Colonic mucosa (tissue), 4 donors: ENCODE measurements at places on chromosomes 2 and 18.

DNA sequence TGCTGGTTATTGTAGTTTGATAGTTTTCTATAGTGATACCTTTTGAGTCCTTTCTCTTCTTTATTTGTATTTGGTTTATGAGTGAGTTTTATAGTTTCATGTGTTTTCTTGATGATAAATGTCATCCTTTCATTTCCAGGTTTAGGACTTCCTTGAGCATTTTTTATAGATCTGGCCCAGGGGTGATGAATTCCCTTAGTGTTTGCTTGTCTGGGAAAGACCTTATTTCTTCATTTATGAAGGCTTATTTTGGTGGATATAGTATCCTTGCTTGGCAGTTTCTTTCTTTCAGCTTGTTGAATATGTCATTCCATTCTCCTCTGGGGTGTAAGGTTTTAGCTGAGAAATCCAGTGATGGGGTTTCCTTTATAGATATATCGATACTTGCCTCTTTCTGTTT, 53.9 kb downstream of the OTX1 start:
- H3K36me3 ChIP-seq, result no peaks in the 10 kb centered on the region
- no peaks in the 10 kb centered on the region for H3K4me1 ChIP-seq
- H3K27ac ChIP-seq, result no peak overlapping the region
- no peak for DNase-seq
- no peak overlapping the region for H3K4me3 ChIP-seq
- H3K27me3 ChIP-seq, result no peaks in the 10 kb centered on the region

DNA sequence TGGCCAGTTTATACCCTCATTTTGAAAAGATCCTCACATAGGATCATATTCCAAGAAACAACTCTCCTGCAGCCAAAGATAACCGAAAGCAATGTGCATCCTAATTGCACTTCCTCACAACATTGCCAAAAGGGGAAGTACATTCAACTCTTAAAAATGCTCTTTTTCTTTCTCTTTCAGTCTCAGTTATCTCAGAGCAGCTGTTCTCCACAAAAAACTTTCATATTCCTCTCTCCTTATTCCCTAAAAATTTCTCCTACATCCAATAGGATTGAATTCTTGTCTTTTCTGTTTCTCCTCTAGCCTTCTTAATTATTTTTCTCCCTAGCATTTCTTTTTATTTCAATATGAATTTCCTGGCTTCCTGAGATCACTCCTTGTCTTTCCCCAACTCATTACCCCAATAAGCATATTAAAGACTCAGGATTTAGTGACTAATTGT, 7.4 kb upstream of the VRK2 start:
- no peaks in the 10 kb centered on the region for H3K4me1 ChIP-seq
- no peaks in the 10 kb centered on the region for H3K27me3 ChIP-seq
- no peak overlapping the region for H3K4me3 ChIP-seq
- H3K27ac ChIP-seq, result no peak overlapping the region

GRCh38 chr18:47730795-47731194, 199.7 kb downstream of the SMAD2 start:
- DNase-seq, result no peak
- no peaks in the 10 kb centered on the region for H3K4me1 ChIP-seq
- no peaks in the 10 kb centered on the region for H3K36me3 ChIP-seq
- H3K4me3 ChIP-seq, result no peak overlapping the region
- H3K27ac ChIP-seq, result no peak overlapping the region

DNA sequence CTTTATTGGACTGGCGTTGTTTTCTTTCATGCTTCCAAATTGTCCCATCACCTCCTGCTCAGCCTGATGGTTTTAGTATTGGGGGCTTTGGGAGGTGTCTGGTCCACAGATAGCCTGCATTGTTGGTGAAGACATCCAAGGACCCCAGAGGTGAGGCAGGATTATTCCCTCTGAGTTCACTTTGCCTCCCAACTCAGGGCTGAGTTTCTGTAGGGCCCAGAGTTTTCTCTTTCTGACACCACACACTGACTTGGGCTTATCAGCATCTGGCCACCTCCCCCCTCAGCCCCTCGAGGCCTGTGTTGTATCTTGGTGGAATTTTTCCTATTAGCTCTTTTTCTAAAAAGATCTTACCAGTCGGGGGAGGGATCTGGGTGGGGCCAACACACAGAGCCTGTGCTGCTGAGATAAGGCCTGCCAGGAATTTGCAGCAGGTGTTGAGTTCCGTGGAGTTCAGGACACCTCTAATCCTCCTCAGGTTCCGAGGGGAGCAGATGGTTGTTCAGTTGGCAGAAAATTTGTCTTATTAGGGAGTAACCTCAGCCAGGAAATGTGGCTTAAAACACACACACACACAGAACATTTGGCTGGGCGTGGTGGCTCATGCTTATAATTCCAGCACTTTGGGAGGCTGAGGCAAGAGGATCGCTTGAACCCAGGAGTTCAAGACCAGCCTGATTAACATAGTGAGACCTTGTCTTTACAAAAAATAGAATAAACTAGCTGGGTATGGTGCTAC, 7.3 kb downstream of the EMILIN2 start:
- no peak for DNase-seq
- no peaks in the 10 kb centered on the region for H3K36me3 ChIP-seq
- H3K27me3 ChIP-seq, result no peaks in the 10 kb centered on the region
- H3K27ac ChIP-seq, result no peak overlapping the region
- H3K4me1 ChIP-seq, result no peaks in the 10 kb centered on the region
- no peak overlapping the region for H3K4me3 ChIP-seq

- H3K4me1 ChIP-seq, result no peaks in the 10 kb centered on the region
- H3K27me3 ChIP-seq, result no peaks in the 10 kb centered on the region
- no peak overlapping the region for H3K4me3 ChIP-seq
- H3K36me3 ChIP-seq, result no peaks in the 10 kb centered on the region
- no peak overlapping the region for H3K27ac ChIP-seq
Observed at GRCh38 chr2:204791230-204791629, 246.0 kb downstream of the PARD3B start.

- H3K27ac ChIP-seq, result no peak overlapping the region
- no peaks in the 10 kb centered on the region for H3K27me3 ChIP-seq
- no peaks in the 10 kb centered on the region for H3K36me3 ChIP-seq
- no peak overlapping the region for H3K4me3 ChIP-seq
- DNase-seq, result no peak
Observed at GRCh38 chr2:17309181-17309580, 209.1 kb downstream of the RAD51AP2 start.

GRCh38 chr2:11097854-11098387, 57.3 kb upstream of the SLC66A3 start:
- H3K27ac ChIP-seq, result no peak overlapping the region
- no peak for DNase-seq
- no peaks in the 10 kb centered on the region for H3K4me1 ChIP-seq
- H3K36me3 ChIP-seq, result no peaks in the 10 kb centered on the region

DNA sequence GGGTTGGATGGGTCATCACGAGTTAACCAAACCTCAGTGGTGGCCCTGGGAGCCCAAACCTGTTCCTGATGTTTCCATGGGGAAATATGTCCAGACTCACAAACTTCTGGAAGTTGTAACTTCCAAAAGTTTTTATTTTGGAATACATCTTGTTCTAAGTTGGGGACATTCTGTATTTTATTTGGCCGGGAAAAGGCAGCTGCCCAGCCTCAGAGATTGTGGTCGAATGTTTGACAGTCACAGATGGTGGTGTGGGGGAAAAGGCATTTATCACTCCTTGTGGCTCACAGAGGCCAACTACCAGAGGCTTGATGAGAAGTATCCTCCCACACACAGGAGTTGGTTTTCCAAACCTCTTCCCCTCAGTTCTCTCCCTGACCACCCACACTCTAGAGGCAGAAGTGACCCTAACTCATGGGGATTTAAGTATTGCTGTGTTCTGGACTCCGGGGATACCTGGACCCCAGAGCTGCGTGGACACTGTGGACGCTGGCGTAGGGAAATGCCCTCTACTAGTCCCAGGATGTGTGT, 124.7 kb upstream of the PPP1CB start:
- H3K27ac ChIP-seq, result no peak overlapping the region
- DNase-seq, result no peak
- H3K4me1 ChIP-seq, result peaks cover 15% of the 10 kb centered on the region
- H3K27me3 ChIP-seq, result no peaks in the 10 kb centered on the region

DNA sequence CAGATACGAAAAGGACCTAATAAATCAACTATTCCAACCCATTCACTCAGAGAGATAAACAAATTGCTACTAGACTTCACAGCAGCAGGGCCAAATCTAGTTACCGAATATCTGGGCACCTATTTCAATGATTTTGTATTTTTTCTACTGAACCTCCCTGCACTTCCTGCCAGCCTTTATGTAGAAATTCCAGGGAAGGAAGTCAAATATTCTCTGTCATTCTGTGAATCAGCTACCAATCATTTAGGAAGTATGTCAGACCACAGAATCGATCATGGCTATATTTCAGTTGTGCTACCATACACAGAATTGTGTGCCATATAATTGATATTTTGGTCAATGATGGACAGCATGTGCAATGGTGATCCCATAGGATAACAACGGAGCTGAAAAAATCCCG, 109.6 kb upstream of the SPOPL start:
- H3K4me3 ChIP-seq, result no peak overlapping the region
- no peak for DNase-seq
- H3K27me3 ChIP-seq, result no peaks in the 10 kb centered on the region
- H3K4me1 ChIP-seq, result no peaks in the 10 kb centered on the region
- no peaks in the 10 kb centered on the region for H3K36me3 ChIP-seq
- H3K27ac ChIP-seq, result no peak overlapping the region

GRCh38 chr2:100560216-100560830, 2.5 kb upstream of the PDCL3 start:
- H3K4me3 ChIP-seq, result no peak overlapping the region
- H3K27me3 ChIP-seq, result no peaks in the 10 kb centered on the region
- no peaks in the 10 kb centered on the region for H3K4me1 ChIP-seq
- DNase-seq, result no peak

GRCh38 chr2:11129598-11130449, 25.4 kb upstream of the SLC66A3 start:
- H3K4me3 ChIP-seq, result peak overlapping the region; percentile 20
- peaks cover 10% of the 10 kb centered on the region for H3K4me1 ChIP-seq
- DNase-seq, result peak; percentile 90
- no peaks in the 10 kb centered on the region for H3K27me3 ChIP-seq

DNA sequence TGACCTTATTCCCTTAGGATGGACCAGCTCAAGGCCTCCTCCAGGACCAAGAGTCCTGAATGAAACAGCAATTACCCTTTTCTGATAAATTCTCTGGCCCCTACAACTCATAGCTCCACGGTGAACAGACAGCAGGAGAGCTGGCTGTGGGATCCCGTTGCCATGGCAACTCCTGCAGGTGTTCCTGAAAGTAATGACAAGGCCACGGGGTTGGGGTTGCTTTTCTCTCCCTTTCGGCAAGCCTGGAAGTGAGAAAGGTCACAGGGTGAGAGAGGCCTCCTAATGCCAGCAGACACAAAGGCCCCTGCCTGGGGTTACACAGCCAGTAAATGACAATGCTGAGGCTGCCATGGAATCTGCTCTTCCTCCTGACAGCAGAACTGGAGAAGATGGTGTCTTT, 403.0 kb downstream of the NBAS start:
- DNase-seq, result no peak
- H3K4me1 ChIP-seq, result no peaks in the 10 kb centered on the region

GRCh38 chr2:156037482-156037881, 295.0 kb downstream of the NR4A2 start:
- no peak for DNase-seq
- no peaks in the 10 kb centered on the region for H3K36me3 ChIP-seq
- H3K27me3 ChIP-seq, result no peaks in the 10 kb centered on the region
- no peak overlapping the region for H3K27ac ChIP-seq
- H3K4me1 ChIP-seq, result no peaks in the 10 kb centered on the region
- H3K4me3 ChIP-seq, result no peak overlapping the region

DNA sequence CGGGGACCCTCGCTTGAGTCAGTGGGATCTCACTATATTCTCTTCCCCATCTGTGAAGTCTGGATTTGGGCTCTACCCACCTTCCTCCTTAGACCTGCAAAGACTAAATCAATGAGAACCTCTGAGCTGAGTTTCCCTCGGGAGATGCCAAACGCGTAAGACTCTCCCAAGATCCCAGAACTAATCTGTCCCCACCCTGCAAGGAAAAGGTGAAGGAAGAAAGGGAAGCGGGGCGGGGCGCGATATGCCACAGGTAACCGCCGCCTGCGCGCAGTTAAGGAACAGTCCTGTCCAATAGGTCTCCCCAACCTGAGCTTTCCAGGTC, 780 bp downstream of the SRD5A2 start:
- peaks cover 23% of the 10 kb centered on the region for H3K27me3 ChIP-seq
- no peaks in the 10 kb centered on the region for H3K36me3 ChIP-seq
- H3K4me3 ChIP-seq, result no peak overlapping the region
- no peaks in the 10 kb centered on the region for H3K4me1 ChIP-seq
- DNase-seq, result no peak
- H3K27ac ChIP-seq, result no peak overlapping the region

- no peak overlapping the region for H3K4me3 ChIP-seq
- no peaks in the 10 kb centered on the region for H3K36me3 ChIP-seq
- peaks cover 12% of the 10 kb centered on the region for H3K4me1 ChIP-seq
- no peaks in the 10 kb centered on the region for H3K27me3 ChIP-seq
Observed at GRCh38 chr2:62293490-62294271, 97.8 kb downstream of the B3GNT2 start.

DNA sequence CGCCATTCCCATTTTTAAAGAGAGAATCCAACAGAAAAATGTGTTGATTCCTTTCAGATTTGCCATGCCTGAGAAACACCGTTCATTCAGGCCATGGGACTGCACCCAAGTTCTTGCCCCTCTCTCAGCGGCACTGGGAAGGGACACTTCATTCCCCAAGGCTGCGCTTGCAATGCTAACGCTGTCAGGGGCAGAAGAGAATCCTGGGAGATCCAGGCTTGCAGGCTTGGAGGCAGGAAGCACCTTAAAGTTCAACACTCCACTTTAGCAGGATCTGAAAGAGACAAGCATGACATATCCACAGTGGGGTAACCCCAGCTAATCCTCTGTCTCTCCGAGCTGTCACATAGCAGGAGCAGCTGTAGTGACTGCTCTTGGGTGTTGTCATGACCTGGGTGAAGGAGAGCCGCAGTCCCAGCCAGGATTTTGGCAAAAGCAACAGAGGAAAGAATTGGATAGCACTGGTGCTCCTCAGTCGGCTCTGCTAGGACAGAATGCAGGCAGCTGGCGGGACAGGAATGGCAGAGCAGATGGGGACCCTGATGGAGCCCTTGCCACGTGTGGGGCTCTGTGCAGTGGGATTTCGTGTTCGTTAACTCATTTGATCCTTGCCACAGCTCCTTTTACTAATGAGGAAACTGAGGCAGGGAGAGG, 22.0 kb upstream of the ODC1 start:
- no peaks in the 10 kb centered on the region for H3K4me1 ChIP-seq
- no peak overlapping the region for H3K4me3 ChIP-seq
- H3K36me3 ChIP-seq, result no peaks in the 10 kb centered on the region
- no peak overlapping the region for H3K27ac ChIP-seq
- DNase-seq, result no peak

GRCh38 chr2:65033178-65033577, 23.0 kb upstream of the CEP68 start:
- no peaks in the 10 kb centered on the region for H3K36me3 ChIP-seq
- no peak for DNase-seq
- peaks cover 4% of the 10 kb centered on the region for H3K4me1 ChIP-seq
- H3K27me3 ChIP-seq, result no peaks in the 10 kb centered on the region

- no peaks in the 10 kb centered on the region for H3K36me3 ChIP-seq
- DNase-seq, result no peak
- no peak overlapping the region for H3K4me3 ChIP-seq
- H3K4me1 ChIP-seq, result no peaks in the 10 kb centered on the region
Observed at GRCh38 chr18:31825772-31826171, 65.1 kb upstream of the SLC25A52 start.
